ENCODE measurements at places on chromosomes 11 and 22.

GRCh38 chr11:61115498-61116224 lies 13.4 kb downstream of the CD5 start:
- no peak for DNase-seq

DNA sequence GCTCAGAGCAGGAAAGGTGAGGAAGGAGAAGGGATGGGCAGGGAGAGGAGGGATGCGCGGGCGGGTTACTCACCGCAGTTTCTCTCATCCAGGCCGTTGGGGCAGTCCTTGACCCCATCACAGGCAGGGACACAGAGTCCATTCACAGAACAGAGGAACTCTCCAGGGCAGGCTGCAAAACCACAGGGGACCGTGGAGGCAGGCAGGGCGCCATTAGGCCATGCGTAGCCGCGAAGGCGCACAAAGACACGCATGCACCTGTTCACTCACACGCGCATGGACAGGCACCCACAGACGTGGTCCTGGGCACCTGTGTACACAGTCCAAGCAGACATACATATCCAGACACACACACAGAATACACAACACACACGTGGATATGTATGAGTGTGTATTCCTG lies 23.0 kb downstream of the KCTD17 start:
- DNase-seq = no peak

- DNase-seq = no peak
Observed at GRCh38 chr11:68683121-68683520, 1.2 kb upstream of the GAL start.

DNA sequence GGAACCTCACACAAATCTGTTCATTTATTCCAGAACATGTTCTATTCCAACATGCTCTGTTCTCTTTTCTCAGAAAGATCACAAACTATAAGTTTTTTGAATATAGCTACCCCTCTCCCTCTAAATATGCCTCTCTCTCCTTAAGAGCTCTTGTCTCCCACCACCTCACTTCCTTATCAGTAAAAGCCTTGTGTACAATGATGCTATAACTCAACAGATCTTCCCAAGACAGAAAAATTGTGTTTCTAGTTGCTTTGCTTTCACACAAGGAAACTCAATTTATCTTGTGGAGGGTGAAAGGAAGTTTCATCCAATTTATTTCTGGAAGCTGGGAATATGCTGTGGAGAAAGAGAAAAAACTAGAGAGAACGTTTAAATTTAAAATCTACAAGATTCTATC lies 64.4 kb downstream of the FAM76B start:
- DNase-seq = no peak

- DNase-seq = no peak
Observed at GRCh38 chr11:6708876-6709275, 25.7 kb upstream of the MRPL17 start.

GRCh38 chr22:40764763-40765441 lies 54.2 kb downstream of the SLC25A17 start:
- no peak for DNase-seq

GRCh38 chr11:1486054-1486825 lies at the start of gene MOB2:
TSS of gene MOB2 (minus strand) at chr11:1486779. CDS start at chr11:1486556, 223 bp downstream.
- DNase-seq = no peak

DNA sequence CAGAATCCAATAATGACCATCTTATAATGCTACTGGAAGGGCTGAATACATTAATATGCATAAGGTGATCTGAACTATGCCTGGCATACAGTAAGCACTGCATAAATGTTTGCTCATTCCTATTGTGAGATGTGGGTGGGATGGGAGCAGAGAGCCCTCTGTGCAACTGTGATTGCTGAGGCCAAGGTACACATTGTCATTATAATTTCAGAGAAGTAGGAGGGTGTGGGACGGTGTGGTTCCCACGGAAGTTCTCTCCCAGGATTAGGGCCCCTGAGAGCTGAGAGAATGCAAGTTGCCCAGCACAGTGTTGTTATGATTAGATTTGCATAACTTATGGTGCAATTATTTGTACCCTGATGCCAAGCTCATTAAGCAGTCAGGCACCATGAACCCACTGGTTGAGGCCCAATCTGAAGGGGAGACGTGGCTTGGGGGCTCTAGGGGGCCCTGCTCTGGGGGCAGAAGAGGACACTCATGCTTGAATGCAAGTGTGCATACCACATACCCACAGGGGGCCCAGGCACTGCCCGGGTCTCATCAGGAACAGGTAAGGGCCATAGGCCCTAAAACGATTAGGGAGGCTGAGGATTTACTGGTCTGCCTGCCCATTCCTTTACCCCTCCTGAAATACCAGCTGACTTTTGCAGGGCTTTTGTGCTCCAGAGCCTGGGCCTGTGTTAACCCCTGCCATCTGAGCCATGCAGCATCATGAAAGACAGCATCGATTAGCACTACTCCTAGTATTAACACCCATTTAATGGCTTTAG lies 72.8 kb downstream of the THAP12 start:
- DNase-seq = no peak

- no peak for DNase-seq
Observed at GRCh38 chr22:30781271-30781875, 86.7 kb downstream of the OSBP2 start.

DNA sequence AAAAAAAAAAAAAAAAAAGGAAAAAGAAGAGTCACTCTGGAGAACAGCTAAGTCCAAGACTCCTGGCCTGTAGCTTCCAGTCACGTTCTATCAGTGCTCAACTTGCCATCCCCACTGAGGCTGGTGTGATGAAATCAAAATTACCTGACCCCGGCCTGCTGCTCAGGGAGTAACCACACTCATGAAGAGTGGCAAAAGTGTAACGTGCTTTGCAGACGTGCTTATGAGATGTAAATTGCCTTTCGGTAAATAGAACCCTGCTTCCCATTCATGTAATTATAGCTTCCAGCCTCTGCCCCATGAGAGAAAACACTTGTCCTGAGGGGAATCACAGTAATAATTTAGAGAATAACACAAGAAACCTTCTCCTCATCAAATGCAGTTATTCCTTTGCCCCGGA lies 28.2 kb upstream of the CHKA start:
- no peak for DNase-seq

GRCh38 chr11:119921571-119921970 lies 192.6 kb upstream of the NECTIN1 start:
- DNase-seq = no peak

DNA sequence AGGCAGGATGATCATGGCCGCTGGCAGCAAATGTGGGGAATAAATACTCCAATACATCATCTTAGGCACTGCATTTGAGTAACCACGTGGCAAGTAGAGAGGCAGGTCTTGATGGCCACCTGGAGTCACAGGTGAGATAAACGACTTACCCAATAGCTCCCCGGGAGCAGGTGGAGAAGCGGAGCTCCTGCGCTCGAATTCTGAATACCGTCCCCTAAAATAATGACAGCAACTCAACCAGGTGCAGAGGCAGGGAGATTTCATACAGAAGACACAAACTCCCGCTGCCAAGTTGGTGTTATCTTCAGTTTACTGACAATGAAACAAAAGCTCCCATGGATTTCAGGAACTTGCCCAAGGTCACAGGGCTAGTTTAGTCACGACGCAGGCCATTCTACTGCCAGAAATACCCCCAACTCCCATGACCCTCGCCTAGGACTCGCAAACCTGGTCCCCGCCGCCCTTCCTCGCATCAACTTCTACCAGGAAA lies 437 bp downstream of the SLC43A3 start:
- DNase-seq = no peak

GRCh38 chr11:105152560-105152959 lies 13.0 kb upstream of the CARD18 start:
- DNase-seq = no peak

DNA sequence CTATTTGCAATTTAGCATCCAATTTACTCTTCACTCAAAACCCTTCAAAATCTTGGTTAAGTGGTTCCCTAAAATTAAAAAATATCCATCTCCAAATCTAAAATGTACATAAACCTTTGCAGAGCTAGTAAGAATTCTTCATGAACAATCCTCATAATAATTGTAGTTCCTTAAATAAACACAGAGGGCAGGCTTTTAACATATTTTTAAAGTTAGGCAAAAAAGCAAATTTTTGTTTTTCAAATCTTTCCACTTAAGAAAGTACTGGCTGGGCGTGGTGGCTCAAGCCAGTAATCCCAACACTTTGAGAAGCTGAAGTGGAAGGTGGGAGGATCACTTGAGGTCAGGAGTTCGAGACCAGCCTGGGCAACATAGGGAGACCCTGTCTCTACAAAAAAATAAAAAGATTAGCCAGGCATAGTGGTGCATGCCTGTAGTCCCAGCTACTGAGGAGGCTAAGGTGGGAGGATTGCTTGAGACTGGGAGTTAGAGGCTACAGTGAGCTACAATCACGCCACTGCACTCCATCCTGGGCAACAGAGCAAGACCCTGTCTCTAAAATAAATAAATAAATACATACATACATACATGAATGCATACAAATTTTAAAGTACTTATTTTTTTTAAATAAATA lies 25.1 kb upstream of the PLAAT3 start:
- DNase-seq = no peak

DNA sequence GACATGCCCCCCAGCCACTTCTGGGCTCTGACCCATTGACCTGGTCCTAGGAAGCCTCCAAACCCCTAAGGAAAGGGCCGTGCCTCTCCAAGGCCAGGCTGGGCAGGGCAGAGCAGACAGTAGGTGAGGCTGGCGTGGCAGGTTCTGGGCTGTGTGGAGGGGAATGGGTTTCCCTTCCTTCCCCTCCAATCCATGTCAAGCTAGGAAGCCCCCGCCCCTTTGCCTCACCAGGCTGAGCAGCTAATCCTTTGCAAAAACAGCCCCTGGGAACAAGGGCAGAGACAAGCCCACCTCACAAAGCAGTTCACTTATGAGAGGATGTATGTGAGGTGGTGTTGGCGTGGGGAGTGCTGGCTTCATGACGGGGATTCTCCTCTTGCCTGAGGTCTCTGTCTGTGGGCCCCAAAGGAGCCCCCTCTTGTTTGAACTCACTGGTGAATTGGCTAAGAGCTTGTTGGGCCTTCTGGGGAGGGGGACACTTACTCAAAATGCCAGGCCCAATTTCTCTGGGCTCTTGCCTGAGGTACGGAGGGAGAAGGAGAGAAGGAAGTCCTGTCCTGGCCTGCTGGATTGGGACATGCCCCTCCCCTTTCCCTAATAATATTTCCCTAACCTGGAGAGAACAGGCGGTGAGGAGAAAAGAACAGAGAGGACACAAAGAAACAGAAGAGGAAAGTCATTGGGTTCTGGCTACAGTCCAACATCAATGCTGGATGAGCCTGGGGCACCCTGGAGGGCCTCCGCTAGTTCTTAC lies 1.6 kb upstream of the TRIM29 start:
- no peak for DNase-seq

GRCh38 chr11:134656861-134657540 lies 245.0 kb upstream of the B3GAT1 start:
- no peak for DNase-seq

DNA sequence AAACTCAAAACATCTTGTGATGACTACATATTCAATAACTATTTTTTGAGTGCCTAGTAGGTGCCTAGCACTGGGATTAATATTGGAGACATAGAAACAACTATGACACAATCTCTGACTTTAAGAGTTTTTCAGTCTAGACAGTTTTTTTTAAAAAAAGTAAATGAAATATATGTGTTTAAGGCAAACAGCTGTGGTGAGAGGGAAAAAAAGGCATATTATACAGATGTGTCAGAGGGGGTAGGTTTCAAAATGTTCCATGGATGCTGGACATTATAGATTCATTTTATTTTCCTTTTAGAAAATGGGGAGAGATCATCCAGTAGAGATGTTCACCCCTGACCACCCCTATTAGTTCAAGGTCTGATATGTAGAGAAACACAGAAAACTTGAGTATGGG lies 90.8 kb downstream of the LUZP2 start:
- DNase-seq = no peak

GRCh38 chr22:27317971-27318428 lies 483.6 kb downstream of the MN1 start:
- DNase-seq = no peak

- DNase-seq = no peak
Observed at GRCh38 chr11:126158054-126158791, 53.2 kb downstream of the RPUSD4 start.

- no peak for DNase-seq
Observed at GRCh38 chr22:20881231-20881630, 22.4 kb downstream of the SNAP29 start.

- DNase-seq = no peak
Observed at GRCh38 chr22:30731658-30732057, 37.0 kb downstream of the OSBP2 start.

- no peak for DNase-seq
Observed at GRCh38 chr11:46588915-46589314, 4.9 kb downstream of the AMBRA1 start.

DNA sequence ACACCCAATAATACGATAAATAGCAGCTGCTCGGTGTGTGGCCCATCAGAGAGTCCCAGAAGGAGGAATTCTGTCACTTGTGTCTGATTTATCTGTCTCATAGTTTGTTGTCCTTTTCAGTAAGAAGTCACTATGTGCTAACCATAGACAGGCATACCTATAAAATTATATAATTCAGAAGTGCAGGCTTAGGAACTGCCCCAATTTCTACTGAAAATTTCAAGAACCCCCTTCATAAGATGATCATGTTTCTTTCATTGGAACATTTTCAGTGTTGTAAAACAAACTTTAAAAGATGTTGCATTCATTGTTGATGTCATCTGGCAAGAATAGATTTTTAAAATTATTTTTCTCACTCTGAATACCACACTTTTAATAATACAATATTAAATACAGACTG lies at the start of gene OR2D2:
Gene OR2D2, minus strand, starts transcription at position 101 of the 400 bp plus-strand sequence. Its CDS starts 0 bp downstream, at position 101.
- DNase-seq = no peak

- no peak for DNase-seq
Observed at GRCh38 chr11:64853709-64854108, 9.3 kb upstream of the CDC42BPG start.
